Activated CD4-positive, alpha-beta T cell treated with anti-CD3 and anti-CD28 coated beads, Interleukin-2, amount 50 U/mL, for 4 hours (primary cell): ENCODE measurements at places on chromosomes 4 and X.

- no peak for DNase-seq
Observed at GRCh38 chr4:97235521-97235920, 907.8 kb downstream of the STPG2 start.

GRCh38 chr4:34138385-34138784 is 2105.9 kb downstream of the ARAP2 start:
- DNase-seq: no peak

DNA sequence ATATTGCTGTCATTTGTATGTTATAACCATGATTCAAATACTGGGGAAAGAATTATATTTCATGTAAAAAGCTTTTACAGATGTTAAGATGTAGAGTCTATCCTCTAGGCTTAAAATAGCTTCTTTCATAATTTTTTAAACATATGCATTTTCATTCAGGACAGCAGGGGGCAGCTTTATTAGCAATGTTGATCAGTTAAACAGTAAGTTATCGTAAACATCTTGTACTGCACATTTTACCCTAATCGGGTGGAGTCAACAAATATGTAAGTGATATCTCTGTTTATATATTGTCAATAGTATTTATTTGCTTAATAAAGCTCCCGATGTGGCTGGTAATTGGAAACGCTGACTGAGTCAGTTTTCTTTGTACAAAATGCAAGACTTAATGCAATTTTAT is 142.5 kb upstream of the MED14 start:
- DNase-seq: peak; percentile 3

DNA sequence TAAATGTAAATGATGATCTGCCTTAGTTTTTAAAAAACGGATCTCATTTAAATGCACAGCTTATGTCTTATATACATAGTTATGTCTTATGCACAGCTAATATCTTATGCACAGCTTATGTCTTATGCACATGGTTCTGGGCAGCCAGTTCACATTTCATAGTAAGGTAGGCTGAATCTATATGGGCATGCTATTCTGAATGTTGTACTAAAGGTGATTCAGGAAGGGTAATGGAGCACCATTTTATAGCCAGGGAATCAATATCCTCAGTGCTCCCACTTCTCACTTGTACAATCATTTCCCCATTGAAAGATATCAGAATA is 77.9 kb upstream of the MID1 start:
- no peak for DNase-seq

GRCh38 chr4:142728233-142728632 is 117.9 kb downstream of the INPP4B start:
- DNase-seq: no peak

DNA sequence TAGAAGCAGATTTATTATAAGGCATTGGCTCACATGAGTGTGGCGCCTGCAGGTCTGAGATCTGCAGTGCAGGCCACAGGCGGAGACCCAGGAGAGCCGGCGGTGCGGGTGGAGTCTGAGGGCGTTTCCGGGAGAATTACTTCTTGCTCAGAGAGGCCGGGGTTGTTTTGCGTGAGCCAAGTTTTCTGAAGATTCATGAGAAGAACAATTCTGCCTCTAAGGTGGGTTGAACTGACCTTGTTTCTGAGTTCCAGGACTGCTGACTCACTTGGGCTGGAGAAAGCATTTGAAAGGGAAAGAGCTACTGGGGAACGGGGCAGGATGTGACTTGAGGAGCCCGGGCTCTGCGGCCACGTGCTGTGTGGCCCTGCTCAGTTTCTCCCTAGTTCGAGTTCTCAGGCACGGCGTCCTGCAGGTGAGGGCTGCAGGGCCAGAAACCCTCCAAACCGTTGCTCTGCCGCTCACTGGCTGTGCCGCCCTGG is 36.7 kb upstream of the SORCS2 start:
- no peak for DNase-seq

DNA sequence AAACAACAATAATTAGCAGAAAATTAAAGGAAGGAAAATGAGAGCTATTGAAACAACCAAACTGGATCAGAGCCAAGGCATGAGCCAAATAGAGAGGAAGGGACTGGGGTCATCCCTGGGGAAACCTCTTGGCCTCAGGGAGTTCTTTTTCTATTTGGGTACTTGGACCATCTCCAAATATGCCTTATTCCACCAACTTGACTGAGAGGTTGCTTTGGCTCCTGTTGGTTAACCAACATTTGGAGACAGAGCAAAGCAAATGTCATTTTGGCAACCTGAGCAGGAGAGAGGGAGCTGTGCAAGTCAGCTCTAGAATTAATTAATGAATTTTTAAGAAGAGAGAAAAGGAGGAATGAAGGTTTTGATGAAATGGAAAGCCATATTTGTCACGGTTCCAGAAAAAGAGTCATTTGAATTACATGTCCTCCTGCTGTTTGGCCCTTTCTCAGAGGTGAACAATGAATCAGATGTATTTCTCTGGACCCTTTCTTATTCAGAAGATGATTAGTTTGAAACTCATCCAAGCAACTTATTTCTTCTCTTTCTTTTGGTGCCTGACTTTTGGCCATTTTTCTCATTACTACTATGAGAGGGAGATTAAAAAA is 119.1 kb downstream of the CNKSR2 start:
- no peak for DNase-seq

DNA sequence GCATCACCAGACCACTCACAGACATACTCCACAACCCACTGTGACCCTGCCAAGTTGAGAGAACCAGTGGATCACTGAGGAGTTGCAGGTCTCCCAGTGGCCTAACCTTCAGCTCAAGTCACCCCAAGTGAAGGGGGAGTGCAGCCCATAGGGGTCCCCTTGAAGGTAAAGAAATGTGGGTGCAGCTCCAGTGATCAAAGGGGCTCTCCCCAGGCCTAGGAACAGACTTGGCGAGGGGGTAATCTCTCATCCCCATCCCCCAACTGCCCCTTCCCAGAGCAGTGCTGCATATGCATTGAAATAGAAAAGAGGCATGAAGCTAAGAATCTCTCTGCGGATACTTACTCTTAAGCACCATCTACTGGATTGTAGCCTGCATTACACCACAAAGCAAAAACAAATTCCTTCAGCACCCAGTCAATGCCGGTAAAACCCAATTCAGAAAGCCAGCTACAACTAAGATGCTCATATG is 27.0 kb downstream of the MAGEE1 start:
- no peak for DNase-seq

GRCh38 chrX:46327566-46328115 is 217.6 kb downstream of the ZNF674 start:
- no peak for DNase-seq

DNA sequence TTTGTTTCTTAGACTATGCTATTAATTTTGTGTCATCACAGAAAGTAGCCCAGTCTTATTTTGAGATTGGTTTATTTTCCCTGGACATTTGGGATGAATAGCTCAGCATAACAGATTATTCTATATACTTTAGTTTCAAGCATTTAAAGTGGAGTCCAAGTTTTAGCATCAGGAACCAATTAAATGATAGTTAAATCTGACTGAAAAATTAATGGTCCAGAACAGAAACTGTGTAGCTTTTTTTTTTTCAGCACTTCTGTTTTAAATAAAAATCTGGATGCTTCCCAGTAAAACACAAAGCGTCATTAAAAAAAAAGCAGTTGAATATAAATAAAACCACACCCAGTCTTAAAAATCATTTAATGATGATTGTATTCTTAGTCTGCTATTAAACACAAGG is 59.4 kb upstream of the PITX2 start:
- DNase-seq: no peak

- no peak for DNase-seq
Observed at GRCh38 chr4:25535701-25536473, 119.8 kb upstream of the SLC34A2 start.

- no peak for DNase-seq
Observed at GRCh38 chr4:140688711-140689598, 67.2 kb downstream of the TBC1D9 start.

- no peak for DNase-seq
Observed at GRCh38 chr4:69383281-69383680, 103.0 kb downstream of the UGT2B28 start.

DNA sequence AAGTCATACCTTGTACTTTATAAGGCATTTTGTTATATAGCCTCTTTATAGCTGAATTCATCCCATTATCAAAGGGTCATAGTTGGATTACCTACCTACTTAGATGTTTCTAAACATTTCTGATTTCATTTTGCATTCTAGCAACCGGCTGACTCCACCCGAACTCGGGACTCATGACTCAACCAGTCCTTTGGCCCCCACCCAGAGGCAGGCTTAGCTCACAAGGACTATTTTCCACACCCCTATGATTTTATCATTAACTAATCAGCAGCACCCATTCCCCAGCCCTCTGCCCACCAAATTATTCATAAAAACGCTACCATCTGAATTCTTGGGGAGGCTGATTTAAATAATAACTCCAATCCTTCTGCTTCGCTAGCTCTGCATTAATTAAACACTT is 79.9 kb upstream of the EGFL6 start:
- no peak for DNase-seq

DNA sequence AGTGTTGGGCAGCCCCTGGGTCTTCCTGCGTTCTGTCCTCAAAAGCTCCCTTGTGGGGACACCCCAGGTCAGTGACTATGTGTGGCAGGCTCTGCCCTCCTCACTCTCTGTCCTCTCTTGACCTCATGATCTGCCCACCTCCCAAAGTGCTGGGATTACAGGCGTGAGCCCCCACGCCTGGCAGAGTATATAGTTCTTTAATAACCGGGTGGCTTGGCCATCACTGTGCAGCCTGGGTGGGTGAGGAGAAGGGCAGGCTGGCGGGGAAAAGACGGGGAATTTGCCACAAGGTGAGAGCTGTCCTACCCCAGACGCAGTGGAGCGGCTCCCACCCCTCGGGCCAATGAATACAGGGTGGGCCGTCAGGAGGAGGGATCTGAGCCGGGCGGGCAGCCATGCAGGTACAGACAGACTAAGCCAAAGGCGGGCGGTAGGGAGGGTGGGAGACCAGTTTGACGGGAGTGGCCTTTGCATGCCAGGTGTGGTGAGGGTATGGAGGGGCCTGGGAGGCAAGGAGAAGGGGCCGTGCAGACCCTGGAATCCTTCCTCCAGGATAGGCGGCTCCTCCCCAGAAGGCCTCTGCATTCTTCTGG is 2.5 kb downstream of the SH3BP2 start:
- DNase-seq: no peak

- DNase-seq: no peak
Observed at GRCh38 chr4:185534866-185535611, at the start of gene PDLIM3. TSS of gene PDLIM3 (minus strand) at chr4:185535507. CDS start at chr4:185535434, 73 bp downstream.

DNA sequence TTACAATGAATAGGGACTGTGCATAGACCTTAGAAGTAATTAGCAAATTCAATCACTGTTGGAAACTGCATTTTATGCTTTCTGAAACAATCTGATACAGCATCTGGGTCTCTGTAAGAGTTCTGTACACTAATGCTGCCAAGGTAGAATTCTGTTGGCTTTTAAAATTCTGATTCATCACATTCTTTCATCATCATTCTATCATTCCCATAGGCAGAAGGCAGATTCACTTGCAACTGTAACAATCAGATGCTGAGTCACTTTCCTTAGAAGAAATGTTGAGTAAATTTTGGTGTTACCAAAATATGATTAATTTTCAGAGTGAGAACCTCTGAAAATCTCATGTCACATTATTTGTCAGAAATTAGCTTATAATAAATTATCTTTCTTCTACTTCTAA is 267.2 kb downstream of the MAPK10 start:
- no peak for DNase-seq

DNA sequence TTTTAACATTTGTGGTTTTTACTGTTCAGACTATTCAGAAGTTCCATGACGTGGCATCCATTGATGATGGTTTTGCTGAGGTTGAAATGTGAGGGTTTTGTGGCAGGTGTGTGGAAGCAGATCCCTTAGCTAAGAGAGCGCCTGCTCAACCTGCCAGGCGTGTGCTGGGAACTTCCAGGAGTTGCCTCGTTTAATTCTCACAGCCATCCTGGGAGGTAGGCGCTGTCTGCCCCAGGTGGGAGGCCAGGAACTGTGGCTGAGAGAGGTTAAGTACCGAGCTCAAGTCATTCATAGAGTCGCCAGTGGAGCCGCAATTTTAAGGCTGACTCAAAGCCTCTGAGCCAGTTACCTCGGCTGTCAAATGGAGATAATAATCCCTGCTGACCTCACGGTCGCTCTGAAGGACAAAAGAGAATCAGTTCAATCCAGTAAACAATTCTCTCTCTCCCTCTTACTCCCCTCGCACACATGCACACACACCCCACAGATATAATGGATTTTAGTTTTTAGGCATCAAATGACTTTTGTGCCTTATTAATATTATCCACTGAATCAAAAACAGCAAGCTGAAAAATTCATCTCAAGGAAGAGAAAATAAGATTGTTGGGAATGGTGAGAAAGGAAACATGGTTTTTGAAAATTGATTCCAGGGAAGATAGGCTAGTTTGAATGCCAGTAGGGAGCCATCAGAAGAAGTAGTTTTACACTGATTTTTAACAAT is 171.3 kb downstream of the PTTG2 start:
- DNase-seq: peak; percentile 59

GRCh38 chr4:37400241-37400881 is 155.8 kb downstream of the NWD2 start:
- DNase-seq: no peak

DNA sequence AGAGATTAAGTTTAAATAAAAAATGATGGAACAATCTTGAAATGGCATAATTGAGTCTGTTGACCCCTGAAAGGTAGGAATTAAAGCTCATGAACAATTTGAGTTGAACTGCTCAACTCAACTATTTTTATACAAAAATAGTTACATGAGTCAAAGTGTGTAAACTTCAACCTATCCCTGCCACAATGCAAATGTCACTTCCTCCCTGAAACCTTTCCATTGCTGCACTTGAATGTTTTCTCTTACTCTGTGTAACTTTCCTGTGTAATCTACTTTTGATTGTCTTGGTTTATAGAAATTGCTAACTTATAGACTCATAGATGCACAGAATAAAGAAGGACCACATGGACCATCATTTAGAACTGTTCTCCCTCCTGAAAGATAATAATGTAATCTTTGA is 218.5 kb downstream of the GBA3 start:
- no peak for DNase-seq

GRCh38 chr4:82352825-82353366 is 20.9 kb downstream of the HNRNPD start:
- DNase-seq: no peak

GRCh38 chr4:26899991-26900390 is 39.4 kb downstream of the STIM2 start:
- no peak for DNase-seq

DNA sequence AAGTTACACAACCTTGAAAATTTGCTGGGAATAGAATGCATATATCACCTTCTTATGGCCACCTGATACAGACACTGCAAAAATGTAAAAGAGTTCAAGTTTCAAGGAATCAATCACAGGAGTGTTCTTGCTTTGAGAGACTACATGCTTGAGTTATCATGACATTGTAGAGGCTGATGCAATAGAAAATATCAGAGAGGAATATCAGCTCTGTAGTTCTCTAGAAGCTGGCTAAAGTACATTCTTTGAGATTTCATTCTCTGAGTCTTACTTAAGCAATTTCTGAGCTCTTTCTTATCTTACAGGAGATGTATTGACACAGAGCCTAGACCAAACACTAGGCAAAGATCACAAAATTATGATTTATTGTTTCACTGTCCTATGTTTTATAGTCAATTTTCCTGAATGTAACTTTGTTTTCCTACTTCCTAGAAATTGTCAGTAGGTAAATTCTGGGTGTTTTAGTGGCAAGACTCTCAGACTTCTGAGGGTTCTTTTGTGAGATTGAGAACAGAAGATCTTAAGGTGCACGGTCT is 152.1 kb upstream of the HPGD start:
- DNase-seq: no peak
